Stimulated activated CD4-positive, alpha-beta T cell treated with anti-CD3 and anti-CD28 coated beads, Interleukin-1b, Interleukin-23, amount 100 ng/mL, for 1 hour (primary cell): ENCODE measurements at places on chromosomes 6 and 20.

GRCh38 chr20:56072165-56072564, 66.8 kb upstream of the CBLN4 start:
- DNase-seq = no peak

GRCh38 chr6:164085091-164086075, 670.9 kb downstream of the QKI start:
- DNase-seq = no peak

- no peak for DNase-seq
These were observed 196.5 kb upstream of the THBS2 start for GRCh38 chr6:169450097-169450496.

- no peak for DNase-seq
These were observed 78.1 kb downstream of the PRDM1 start for GRCh38 chr6:106163966-106164877.

DNA sequence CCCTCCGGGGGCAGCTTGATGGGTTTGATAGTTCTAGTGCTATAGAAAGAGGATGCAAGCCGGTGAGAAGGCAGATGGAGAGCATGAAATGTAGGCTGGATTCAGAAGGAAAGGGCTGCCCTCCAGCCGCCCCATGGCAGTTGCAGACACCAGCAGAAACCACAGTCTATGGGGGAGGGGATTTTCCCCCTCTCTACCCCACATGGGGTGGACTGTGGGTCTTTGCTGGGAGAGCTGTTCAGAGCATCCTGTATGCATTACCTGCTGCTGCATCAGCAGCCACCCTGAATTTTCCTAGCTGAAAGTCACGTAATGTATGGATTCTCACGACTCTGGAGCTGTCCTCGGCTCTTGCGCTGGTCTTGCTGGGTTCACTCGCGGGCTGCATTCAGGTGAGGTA, 48.8 kb upstream of the CST5 start:
- no peak for DNase-seq

- no peak for DNase-seq
These were observed 9.9 kb upstream of the BAK1 start for GRCh38 chr6:33589731-33590530.

- DNase-seq = no peak
These were observed 27.8 kb upstream of the TLDC2 start for GRCh38 chr20:36848078-36848660.

DNA sequence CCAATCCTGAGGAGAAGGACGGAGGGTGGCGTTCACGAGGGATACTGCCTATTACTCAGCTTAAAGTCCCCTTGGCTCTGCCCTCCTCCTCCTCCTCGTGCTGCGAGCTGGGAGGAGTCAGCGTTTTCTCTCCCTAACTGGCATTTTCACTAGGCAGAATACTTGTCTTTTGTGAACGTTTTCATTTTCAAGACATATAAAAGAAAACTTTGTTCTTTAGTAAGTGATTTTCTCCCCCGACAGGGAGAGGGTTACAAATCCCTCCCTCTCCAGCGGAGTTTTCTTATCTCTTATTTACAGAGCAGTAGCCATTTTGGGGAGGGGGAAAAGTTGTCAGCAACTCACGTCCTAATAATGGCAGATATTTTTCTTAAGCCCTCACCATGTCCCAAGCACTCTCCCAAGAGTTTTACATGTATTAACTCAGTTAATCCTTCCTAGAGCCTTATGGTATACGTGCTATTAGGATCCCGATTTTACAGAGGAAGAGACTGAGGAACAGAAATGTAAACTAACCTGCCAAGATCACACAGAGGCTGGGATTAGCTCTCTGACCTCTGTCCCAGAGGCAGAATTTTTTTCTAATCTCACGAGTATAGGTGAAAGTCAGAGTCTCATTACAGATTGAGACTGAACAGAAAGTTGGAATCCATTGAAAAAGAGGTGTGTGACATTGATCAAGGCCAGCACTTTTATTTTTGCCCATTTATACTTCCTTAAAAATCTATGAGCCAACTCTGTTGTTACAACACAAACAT, 30.0 kb upstream of the ZNF217 start:
- no peak for DNase-seq

DNA sequence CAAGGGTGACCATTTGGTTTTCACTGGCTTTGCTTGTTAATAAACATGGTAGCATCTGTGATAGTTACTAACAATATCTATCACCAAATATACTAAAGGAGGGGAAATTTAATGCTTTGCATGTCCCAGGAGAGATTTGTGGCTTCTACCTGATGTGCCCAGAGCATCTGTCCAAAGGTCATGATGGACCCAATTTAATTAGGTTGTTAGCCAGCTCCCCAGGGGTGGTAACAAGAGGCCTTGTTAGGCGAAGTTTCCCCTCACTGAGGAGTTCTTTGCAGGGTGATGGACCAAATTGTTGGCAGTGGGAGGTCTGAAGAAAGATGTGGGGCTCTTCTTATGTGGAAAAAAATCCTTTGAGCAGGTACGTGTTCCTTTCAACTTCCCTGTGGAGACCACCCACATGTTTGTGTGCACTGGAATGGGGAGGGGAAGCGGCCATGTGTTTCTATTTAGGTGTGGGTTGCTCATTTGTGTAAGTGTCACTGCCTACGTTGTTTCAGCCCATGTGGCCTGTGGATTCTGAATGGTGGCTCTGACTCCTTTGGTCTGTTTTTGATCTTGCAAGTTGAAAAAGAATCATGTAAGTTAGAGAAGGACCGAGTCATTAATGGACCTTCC, 137.6 kb downstream of the CLIC5 start:
- no peak for DNase-seq

- DNase-seq = no peak
These were observed 367 bp upstream of the PCIF1 start for GRCh38 chr20:45934046-45934585.

DNA sequence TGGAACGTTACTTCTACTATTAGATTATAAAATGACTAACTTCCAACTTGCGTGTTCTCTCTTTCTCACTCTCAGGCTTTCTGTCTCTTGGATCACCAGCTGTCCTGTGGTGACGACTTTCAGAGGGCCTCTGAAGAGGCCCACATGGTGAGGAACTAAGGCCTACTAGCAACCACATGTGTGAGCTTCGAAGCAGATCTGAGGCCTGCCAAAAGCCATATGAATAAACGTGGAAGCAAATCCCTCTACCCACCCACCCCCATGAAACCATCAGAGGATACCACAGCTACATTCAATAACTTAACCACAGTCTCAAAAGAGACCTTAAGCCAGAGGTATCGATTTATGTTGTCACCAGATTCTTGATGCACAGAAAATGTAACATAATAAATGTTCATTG, 13.5 kb upstream of the BMP5 start:
- DNase-seq = no peak

- DNase-seq = no peak
These were observed 71.7 kb upstream of the CEP85L start for GRCh38 chr6:118722829-118723813.

- DNase-seq = no peak
These were observed 592 bp upstream of the CTNNBL1 start for GRCh38 chr20:37693242-37693634.

DNA sequence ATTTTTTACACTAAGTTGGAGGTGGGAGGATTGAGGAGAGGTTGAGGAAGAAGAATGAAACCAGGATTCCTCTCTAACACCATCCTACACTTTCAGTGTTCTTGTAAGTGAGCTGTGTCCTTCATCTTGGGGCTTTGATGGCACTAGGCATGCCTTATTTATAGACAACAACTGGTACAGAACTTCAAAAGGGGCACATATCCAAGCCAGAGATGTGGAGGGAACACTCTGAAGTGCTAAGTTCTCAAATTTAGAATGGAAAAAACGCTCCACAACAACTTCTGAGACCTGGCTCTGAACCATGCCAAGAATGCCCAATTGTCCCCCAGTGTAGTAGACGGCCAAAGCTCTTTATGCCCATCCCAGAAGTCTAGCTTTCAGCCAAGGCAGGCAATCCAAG, 16.2 kb upstream of the PKHD1 start:
- no peak for DNase-seq

DNA sequence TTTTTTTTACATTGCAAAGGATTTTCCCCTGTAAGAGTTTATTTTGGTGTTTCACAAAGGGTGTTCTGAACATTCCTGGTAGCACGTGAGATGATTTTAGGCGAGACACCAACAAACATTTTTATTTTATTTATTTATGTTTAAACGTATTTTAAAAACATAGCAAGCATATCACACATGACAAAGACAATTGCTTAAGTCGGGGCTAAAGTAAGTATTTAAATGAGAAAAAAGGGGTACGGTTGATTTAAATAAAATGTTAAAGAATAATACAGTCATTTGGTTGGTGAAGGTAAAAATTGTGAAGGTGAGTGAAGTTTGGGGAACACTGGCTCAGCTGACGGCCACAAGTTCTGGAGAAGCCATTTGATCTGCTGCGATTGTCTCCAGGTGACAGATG, 129.7 kb downstream of the BMP7 start:
- DNase-seq = no peak

DNA sequence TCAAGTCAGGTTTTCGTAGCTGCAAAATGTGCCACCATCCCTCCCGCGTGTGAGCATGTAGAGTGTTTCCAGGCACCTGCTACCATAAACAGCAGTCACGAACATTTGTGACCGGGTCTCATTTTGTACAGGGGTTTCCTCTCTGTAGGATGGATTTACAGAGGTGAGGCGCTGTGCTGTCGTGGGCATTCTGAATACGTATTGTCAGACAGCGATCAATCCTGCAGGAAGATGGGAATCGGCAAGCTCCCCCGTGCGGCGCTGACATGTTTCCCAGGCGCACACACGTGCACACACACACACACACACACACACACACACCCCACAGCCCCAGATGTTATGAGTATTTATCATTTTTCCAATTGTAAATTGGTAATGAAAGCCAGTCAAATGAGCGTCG, 15.8 kb downstream of the ANKRD60 start:
- DNase-seq = no peak

DNA sequence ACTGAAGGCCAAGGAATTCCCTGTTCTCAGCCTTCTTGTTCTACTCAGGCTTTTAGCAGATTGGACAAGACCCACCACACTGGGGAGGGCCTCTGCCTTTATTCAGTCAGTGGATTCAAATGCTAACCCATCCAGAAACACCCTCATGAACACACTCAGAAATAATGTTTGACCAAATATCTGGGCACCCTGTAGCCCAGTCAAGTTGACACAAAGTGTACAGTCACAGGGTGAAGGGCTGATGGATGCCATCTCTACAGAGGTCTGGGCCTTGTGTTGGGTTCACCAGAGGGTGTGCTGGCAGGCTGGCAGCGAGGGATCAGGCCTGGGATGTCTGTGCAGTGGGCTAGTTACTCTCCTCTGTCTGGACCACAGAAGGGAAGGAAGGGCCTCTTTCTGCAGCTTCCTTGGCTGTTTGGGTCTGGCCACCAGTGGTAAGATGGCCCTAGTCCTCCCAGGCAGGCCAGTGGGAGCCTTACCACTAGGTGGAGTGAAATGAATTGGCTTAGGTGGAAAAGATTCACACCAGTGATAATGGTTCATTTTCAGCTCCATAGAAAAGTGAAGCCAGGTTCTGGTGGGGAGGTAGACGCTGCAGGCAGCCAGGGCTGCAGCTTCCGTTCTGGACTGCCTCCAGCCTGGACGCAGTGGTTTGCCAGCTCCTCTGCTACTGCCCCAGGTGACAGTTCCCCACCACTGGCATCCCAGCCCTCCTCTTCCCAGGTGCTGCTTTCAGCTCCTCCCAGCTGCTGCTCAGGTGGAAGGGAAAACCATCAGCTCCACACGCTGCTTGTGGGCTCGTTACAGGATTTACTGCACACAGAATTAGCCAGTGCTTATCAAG, 9.2 kb downstream of the TUBB2A start:
- no peak for DNase-seq

DNA sequence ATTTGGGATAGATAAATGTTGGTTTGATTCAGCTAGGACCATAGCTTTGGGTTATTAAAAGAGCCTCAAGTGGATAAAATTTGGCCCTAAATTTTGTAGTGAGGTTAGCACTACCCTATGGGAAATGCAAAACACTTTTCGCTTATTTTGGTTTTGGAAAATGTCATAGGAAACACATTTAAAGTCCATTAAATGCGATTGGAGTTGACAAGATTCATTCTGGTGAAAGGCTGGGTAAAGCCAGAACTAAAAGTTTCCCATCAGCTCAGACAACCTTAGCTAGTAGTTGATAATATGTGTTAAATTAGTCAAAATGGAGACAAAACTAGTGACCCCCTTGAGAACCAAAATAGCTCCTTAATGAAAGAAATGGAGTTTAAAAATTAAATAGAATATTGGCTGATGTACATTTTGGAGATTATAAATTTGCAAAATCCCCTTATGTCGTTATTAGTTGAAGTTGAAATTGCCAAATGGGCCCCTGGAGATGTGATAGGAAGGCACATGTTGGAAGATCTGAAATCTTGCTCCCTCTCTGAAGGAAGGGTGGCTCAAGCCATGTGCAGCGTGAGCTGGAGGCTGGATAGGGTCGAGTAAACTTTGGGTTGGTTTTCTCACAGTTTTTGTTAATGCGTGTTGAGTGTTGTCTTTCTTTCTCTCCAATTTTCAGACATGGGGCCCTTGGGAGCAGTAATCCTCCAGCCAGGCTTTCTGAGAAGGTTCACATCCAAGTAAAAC, 72.8 kb downstream of the CD83 start:
- DNase-seq = no peak

DNA sequence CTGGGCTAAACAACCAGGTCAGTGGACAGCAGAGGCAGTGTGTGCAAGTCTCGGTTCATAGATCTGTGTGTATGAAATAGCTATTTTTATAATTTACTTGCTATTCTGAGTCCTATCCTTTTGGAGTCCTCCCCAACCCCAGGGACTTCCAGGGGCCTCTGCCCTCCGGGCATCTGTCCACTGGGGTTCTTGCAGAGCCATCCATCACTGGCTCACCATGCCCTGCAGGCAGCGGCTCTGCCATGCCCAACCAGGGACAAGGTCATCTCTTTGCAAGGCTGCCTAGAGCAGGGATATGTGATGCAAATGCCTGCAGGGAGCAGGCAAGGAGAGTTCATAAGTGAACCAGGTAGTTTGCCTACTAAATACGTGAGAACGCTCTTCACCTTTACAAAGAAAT, 10.5 kb upstream of the BEND3 start:
- no peak for DNase-seq

DNA sequence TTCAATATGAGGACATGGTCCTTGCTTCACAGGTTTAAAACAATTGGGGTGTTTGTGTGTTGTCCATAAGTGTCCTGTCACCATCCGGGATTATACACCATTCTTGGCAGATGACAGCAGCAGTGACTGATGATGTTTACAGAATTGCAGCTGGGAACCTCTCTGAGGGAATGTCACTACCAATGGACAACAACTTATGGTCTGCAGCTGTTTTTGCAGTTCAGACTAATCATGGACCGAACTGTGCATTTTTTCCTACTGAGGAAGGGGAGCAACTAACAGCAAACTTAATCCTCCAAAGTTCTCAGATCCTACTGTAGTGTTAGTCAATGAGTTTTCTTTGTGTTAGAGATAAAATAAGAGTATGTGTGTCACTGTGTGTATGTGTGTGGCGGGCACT, 26.0 kb downstream of the FAM229B start:
- DNase-seq = no peak
